ENCODE measurements at places on chromosomes 2 and 18.

GRCh38 chr2:39546937-39547336 lies 109.9 kb upstream of the MAP4K3 start:
- DNase-seq: no peak

GRCh38 chr2:11705063-11705462 lies 35.1 kb upstream of the NTSR2 start:
- DNase-seq: no peak

DNA sequence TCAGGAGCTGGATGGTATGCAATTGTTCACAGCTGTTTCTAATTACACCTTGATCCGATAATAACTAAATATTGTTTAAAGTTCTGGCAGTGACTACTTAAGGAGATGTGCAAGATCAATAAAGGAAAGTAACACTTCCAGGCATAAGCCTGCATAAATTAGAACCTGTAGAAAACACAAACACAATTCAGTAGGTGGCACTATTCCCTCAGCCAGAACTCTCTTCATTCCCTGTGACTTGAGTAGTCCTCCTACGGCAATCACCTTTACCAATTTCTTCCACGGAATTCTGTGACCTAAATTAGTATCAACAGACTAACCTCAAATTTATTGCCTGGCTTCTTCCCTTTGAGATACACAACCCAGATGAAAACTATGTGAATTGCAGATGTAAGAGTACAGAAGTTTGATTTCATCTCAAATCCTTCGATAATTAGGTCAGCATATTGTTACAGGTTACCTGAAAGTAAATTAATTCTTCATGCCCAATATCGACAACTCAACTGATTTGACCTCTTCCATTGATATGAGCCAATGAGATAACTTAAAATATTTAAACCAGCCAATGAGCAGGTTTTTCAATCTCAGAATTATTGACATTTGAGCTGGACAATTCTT lies 137.8 kb downstream of the PID1 start:
- DNase-seq: peak; percentile 16

- DNase-seq: no peak
Measured at GRCh38 chr18:9701609-9702349, 6.3 kb upstream of the RAB31 start.

DNA sequence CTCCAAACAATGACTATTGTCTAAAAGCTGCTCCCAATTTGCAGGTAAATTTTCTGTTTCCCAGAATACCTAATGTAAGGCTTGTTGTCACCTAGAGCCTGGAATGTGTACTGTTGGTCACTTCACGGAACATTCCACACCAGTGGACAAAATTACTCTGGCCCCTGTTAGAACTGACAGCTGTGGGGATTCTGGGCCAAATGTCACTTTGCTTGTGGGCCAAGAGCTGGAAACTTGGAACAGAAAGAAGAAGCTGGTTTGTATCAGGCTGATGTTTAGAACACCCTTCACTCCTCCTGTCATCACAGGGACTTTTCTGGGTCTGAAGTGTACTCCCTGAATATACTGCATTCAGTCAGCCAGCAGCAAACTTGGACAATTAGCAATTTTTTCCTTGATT lies 495.6 kb upstream of the SYT4 start:
- no peak for DNase-seq

DNA sequence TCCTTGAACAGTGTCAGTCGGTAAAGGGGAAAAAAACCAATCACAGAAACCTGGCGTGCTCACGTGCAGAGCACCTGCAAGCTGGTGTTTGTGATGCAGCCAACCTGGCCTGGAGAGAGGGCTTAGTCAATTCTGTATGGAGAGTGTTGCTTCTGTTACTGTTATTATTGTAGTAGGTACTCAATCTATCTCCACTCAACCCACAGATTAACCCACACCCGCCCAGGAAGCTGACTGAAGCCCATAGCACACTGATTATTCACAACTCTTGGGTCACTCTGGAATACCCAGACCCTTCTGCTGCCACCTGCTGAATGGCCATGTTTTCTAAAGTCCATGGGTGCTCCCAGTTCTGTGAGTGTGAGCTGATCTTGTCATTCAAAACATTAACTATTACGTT lies 53.9 kb downstream of the TNFRSF11A start:
- no peak for DNase-seq

DNA sequence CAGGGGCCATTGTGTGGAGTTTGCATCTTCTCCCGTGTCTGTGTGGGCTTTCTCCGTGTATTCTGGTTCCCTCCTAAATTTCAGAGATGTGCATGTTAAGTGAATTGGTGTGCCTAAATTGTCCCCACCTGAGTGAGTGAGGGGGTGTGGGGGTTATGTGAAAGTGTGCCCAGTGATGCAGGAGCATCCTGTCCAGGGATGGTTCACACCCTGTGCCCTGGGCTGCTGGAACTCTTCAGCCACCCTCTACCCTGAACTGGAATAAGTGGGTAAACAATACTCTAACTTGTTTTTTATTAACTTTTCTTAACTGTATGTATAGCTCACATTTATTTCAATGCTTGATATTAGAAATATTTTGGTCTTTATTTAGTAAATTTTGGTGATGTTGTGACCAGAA lies 56.0 kb downstream of the UBE2E3 start:
- DNase-seq: no peak

- DNase-seq: no peak
Measured at GRCh38 chr2:133194777-133195335, 373.4 kb downstream of the NCKAP5 start.

GRCh38 chr18:78246588-78246987 lies 733.0 kb upstream of the SALL3 start:
- DNase-seq: no peak

DNA sequence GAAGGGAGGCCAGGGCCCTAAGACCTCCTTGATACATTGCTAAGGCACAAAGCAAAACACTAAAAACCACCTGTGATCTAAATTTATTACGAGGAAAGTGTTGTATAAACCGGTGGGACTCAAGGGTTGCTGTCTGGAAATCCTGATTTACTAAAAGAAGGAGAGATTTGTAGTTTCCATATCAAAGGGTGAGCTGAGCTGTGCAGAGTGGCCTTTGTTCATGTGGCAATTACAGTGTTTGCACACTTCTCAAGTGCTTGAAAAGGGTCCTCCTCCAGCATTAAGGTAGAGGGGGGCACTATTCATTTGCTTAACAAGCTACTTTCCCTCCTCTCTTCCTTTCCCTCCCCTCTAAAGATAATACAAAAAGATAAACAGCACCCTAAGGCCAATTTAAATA lies 30.5 kb upstream of the ITGA4 start:
- DNase-seq: no peak

Data from right renal cortex interstitium (tissue), 3 donors.